A673 (cell line): ENCODE measurements at places on chromosomes 1 and 21. TPM values are rescaled to one million over a fixed set of nuclear protein-coding genes. Genes with fewer than 3 reads are reported as not detected.

DNA sequence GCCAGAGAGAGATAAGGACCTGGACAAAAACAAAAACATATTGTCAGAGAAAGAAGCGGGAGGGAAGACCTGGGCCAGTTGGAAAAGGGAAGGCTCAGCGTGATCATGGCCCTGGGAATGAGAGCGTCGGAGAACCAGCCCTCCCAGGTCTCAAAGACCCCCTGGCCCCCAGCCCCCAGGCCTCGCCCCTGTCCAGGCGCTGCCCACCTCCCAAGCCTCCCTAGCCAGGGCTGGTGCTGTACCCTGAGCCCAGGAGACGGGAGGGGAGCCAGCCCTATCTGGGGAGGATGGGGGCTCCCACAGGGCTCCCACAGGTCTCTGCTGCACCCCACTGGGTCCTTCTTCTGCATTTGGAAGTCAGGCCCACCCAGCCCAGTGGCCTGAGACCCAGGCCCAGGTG, 15.1 kb downstream of the CHD5 start:
- H3K27ac ChIP-seq = no peak overlapping the region
- no peaks in the 10 kb centered on the region for H3K36me3 ChIP-seq
- DNase-seq = no peak
- H3K4me3 ChIP-seq = no peak overlapping the region
- no peaks in the 10 kb centered on the region for H3K4me1 ChIP-seq

GRCh38 chr1:37347104-37347649, 127.2 kb upstream of the ZC3H12A start:
- H3K4me1 ChIP-seq = no peaks in the 10 kb centered on the region
- no peak overlapping the region for H3K4me3 ChIP-seq
- H3K27me3 ChIP-seq = peaks cover 11% of the 10 kb centered on the region
- no peaks in the 10 kb centered on the region for H3K36me3 ChIP-seq
- no peak overlapping the region for H3K27ac ChIP-seq

DNA sequence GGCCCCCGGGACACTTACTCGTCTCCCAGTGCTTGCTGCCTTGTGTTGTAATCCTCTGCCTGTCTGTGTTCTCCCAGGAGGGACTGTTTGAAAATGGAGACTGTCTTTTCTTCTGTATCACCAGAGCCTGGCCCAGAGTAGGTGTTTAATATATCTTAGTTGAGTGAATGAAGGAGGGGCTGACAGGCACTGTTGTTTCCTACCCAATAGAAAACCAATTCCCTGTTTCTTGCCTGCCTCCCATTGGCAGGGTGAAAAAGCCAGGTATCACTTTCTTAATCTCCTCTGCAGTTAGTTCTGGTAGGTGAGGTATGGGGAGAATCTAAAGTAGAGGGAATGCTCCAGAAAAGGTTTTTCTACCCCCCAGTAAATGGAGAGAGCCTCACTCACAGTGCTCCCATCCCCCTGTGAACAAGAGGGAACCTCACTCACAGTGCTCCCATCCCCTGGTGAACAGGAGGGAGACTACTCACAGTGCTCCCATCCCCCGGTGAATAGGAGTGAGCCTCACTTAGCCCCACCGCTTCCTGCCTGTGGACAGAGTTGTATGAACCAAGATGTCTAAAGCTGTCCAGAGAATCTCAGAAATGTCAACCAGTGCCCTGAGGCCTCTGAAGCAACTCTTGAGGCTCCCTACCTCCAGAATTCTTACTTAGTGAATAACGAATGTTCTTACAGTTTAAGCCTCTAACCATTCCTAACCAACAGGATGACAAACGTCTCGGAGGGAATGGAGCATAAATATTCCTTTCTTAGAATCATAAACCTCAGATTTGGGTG, at the start of gene GJA5:
Gene GJA5 (minus strand): TSS at position 122 of the 780 bp plus-strand sequence. CDS start 1,364 bp downstream, outside the sequence.
- H3K36me3 ChIP-seq = no peaks in the 10 kb centered on the region
- H3K4me1 ChIP-seq = no peaks in the 10 kb centered on the region
- no peak within 1 kb of the TSS for H3K27ac ChIP-seq
- no peaks in the 10 kb centered on the region for H3K27me3 ChIP-seq

- H3K4me3 ChIP-seq = no peak overlapping the region
- DNase-seq = no peak
- no peaks in the 10 kb centered on the region for H3K27me3 ChIP-seq
- H3K27ac ChIP-seq = no peak overlapping the region
- H3K36me3 ChIP-seq = no peaks in the 10 kb centered on the region
Measured at GRCh38 chr1:88433556-88433955, 250.5 kb upstream of the PKN2 start.

DNA sequence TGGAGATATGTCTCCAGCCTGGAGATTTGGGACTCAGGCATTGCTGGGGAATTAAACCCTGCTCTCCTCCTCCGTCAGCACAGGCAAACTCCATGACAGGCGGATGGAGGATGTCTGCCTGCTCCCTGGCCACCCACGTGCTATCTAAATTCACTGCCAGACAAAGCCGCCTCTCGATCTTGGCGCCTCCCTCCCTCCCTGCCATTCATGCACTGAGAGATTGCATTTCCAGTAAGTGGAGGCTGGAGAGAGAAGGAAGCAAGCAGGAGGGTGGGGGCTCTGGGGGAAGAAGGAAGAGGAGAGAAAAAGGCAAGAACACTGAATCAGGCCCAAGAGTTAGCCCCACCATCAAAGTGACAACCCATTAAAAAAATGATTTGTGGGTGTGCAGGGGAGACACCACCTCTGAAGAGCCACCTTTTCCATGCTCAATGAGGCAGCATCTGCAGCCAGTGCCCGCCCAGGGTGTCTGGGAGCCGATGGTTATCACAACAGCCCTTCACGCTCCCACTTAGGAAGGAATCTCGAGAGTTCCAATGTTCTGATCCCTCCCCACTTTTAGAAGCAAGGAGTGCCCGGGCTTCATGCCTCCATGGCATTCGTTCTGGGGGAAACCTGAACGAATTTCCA, 183.0 kb downstream of the HIVEP3 start:
- no peak overlapping the region for H3K4me3 ChIP-seq
- no peaks in the 10 kb centered on the region for H3K36me3 ChIP-seq
- H3K4me1 ChIP-seq = no peaks in the 10 kb centered on the region
- no peaks in the 10 kb centered on the region for H3K27me3 ChIP-seq
- DNase-seq = peak; percentile 22
- no peak overlapping the region for H3K27ac ChIP-seq

DNA sequence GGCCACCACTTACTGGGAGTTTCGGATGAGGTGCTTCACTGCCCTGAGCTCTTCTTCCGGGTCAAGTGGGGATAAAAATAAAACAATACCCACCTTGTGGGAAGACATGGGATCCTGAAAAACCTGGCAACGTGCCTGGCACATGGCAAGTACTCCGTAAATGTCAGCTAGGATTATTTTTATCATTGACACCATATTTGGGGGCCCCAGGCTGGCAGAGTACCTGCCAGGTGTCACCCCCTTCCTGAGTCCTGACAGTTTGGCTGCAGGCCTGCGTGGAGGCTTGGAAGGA, 9.2 kb upstream of the EPHA2 start:
- H3K27me3 ChIP-seq = no peaks in the 10 kb centered on the region
- H3K4me3 ChIP-seq = no peak overlapping the region
- DNase-seq = no peak
- H3K4me1 ChIP-seq = peaks cover 28% of the 10 kb centered on the region
- peak overlapping the region; percentile 15 for H3K27ac ChIP-seq

DNA sequence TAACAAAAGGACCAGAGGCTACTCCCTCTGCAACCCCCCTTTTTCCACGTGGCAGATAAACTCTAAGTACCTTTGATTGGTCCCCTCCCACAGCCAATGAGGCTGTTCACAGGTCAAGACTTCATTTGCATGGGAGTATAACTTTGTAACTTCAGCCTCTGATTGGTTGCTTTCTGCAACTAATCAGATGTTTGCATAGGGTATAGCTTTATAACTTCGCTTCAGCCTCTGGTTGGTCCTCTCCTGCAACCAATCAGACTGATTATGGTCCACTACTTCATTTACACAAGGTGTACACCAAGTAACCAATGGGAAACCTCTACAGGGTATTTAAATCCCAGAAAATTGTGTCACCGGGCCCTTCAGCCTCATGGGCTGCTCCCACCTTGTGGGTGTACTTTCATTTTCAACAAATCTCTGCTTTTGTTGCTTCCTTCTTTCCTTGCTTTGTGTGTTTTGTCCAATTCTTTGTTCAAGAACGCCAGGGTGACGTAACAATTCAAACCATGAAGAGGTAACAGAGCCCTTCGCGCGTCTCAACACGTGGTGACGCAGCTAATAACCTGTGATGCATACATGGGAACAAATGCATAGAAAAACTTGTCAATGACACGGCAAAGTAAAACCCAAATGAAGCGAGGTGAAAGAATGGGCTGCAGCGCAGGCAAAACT, 47.2 kb downstream of the VPS26C start:
- H3K4me3 ChIP-seq = peak overlapping the region; percentile 63
- peaks cover 4% of the 10 kb centered on the region for H3K4me1 ChIP-seq
- no peak overlapping the region for H3K27ac ChIP-seq
- H3K36me3 ChIP-seq = peaks cover 9% of the 10 kb centered on the region
- no peak for DNase-seq

The LCE1C gene
- total RNA-seq = not detected in 2 replicates

The FAM78B gene
- total RNA-seq = 0.24 and 0.50 TPM in 2 replicates

The RABIF gene
- total RNA-seq = 11.1 and 12.2 TPM in 2 replicates
